ENCODE measurements at places on chromosomes 13 and 19.

- no peak for DNase-seq
These were observed 302.6 kb downstream of the PCDH9 start for GRCh38 chr13:66927562-66927961.

GRCh38 chr13:24173795-24174194, 13.3 kb downstream of the SPATA13 start:
- DNase-seq: no peak

- no peak for DNase-seq
These were observed 39.5 kb downstream of the MPHOSPH8 start for GRCh38 chr13:19672990-19673389.

DNA sequence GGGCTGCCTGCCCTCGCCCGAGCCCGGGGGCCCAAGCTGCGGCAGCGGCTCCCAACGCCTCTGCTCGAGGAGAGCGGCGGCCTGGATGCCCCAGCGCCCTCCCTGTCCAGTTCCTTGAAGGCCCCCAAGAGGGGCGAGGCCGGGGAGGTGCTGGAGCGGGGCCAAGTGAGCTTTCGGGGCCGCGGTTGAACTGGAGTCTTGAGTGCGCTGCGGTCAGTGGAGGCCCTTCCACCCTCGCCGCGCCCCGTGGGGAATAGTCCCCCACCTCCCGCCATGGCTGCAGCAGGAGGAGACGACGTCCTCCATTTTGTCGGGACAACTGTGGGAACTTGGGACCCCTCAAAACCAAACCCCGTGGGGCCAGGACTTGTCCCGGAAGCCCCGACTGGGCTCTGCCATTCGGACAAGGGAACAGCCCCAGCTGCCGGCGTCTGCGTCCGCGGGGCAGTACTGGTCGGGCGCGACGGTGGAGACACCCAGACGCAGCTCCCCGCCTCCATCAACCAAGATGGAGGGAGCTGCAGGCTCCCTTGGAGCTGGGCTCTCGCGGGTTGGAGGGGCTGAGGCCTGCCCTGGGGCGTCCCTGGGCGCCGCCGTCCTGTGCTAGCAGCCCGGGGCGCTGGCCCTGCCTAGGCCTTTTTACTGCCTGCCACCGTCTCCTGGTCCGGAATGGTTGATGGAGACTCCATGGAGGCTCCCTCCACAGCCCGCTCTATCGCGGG, 736 bp upstream of the ZMYM5 start:
- peak; percentile 88 for DNase-seq

DNA sequence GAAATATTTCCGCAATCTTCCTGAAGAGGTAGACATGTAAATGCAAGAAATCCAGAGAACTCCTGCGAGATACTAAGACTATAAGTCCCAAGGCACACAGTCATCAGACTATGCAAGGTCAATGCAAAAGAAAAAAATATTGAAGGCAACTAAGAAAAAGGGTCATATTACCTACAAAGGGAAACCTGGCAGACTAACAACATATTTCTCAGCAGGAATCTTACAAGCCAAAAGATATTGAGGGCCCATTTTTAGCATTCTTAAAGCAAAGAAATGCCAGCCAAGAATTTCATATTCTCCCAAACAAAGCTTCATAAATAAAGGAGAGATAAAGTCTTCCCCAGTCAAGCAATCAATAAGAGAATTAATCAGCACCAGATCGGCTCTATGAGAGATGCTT, 298.5 kb upstream of the ATXN8OS start:
- no peak for DNase-seq

DNA sequence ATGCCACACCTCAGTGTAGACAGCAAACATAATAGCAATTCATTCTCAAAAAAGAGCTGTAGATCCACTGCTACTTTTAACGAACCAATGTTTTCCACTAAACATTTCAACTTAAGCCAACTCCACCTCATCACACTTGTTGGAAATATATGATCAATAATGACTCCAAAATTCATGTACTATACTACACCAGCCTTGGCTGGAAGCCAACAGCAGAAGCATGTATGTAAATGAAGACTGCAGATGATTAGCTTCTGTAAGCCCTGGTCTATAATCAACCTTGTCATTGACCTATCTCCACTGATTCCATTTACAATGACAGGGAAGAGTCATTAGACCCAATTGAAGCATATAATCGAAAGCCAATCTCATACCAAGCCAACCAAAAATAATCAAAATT, 71.7 kb downstream of the STK24 start:
- no peak for DNase-seq

DNA sequence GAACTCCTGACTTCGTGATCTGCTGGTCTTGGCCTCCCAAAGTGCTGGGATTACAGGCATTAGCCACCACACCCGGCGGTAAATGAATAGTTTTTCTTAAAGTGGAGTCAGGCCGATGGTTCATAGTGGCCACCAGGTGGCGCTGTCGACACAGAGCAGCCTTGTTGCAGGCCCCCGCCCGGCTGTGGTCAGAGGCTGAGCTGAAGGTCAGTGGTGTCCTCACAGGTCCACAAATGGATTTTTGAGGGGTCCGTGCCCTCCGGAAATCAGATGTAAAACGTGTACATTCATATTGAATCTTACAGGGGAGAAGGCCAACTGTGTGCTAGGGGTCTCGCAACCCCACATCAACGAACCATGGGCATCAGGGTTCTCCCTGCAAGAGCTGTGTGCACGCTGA, 13.4 kb upstream of the WDR18 start:
- DNase-seq: no peak

DNA sequence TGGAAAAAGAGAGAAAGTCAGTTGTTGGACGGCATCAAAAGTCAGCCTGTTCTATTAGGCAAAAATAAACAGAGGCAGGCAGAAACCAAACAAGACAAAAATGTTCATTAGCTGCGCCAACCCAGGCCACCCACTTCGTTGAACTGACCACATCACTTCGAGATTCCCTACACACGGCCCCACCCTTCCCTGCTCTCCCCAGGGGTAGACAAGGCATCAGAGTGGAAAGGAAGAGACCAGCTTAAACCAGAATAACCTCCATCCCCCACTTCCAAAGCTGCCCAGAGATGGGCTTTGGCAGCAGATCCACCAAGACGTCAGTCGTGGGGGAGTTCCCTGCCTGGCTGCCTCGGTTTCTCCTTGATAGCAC, 204.6 kb upstream of the TSHZ3 start:
- DNase-seq: peak; percentile 87

DNA sequence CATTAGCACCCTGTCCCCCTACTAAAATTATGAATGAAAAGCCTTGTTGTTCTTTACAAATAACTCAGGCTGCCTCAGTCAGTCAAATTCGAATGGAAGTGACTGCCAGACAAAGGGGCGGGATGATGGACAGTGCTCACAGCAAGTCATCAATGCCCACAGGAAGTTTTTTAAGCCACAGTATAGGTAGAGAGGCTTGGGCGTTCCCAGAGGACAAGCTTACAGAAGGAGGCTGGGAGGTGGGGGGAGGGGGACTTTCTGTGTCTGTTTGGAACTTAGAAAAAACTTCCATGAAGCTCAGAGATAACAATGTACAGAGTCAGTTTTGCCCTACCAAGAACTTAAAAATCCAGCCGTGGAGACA, 18.5 kb upstream of the SPRY2 start:
- no peak for DNase-seq

DNA sequence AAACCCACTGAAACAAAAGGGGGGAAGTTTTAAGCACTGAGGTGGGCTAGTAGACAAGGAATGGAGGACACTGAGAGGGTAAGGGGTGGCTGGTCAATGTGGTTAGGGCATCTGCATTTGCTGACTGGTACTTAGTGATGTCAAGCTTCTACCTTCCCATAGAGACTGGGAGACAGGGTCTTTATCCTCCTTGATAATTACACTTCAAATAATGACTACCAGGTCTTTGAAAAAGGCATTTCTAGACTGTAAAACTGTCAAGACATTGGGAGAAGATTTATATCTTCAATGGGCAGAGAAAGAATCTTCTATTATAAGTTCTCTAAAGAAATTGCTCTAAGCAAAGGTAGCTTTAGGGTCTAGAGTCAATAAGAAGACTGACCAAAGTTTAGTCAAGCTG, 1490.8 kb upstream of the PCDH20 start:
- no peak for DNase-seq

- DNase-seq: peak; percentile 80
These were observed 399 bp upstream of the SPTBN4 start for GRCh38 chr19:40466219-40466984.

DNA sequence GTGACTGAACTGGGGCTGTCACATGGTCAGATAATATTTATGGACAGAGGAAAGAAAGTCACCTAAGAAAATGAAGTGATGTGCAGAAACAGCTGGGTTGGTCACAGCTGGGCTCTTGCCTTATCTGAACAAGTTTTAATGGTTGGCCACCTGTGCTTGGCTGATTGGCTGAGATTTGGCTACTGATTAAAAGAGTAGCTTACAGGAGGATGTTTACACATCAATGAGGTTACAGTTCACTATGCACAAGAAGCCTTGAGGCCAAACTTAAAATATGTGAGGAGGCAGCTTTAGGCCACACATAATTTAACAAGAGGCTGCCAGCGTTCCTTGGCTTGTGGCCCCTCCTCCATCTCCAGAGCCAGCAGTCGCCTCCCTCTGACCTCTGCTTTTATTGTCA, 99.2 kb upstream of the C1QTNF9B start:
- no peak for DNase-seq

DNA sequence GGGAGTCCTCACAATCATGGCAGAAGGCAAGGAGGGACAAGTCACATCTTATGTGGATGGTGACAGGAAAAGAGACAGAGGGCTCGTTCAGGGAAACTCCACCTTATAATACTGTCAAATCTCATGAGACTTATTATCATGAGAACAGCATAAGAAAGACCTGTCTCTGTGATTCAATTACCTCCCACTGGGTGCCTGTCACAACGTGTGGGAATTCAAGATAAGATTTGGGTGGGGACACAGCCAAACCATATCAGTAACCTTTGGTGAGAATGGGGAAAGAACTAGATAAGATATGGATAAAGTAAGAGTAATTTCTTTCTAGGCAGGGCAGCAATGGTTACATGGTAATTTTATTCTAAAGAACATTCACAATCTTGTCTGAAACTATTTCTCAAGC, 344.9 kb upstream of the KLF12 start:
- no peak for DNase-seq

DNA sequence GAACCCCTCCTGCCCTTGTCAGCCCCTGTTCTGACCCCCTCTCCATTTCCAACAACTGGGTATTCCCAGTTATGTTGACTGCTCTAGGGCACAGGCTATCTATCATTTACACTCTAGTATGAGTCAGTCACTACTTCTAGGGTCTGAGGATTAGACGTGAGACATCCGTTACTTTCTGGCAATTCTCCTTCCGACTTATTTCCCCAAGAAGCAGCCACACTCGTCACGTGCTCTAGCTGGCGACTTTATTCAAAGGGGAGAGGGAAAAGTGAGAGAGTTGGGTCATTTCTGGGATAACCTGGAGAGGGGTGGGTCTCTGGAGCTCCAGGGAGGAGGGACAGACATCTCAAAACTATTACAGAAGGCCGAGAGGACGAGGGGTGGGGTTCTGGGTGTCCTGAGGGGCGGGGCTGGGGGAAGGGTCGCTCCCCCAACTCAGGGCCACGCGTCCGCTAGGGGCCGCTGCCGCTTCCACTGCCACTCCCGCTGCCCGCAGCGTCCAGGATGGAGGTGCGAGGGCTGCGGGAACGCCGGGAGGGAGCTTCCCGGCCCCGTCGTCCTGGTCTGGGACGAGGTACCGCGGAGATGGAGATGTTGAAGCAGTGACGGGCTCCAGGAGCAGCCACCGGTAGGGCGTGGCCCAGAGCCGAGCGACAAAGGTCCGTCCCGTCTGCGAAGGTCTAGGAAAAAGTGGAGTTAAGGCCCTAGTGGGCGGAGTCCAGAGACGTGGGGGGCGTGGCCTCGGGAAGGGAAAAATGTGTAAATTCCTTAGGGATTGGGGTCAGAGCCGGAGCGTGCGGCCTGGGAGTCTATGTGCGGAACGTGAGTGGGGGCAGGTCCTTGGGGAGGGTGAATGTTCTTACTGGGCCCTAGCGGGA, 8.9 kb downstream of the RTBDN start:
- DNase-seq: no peak

DNA sequence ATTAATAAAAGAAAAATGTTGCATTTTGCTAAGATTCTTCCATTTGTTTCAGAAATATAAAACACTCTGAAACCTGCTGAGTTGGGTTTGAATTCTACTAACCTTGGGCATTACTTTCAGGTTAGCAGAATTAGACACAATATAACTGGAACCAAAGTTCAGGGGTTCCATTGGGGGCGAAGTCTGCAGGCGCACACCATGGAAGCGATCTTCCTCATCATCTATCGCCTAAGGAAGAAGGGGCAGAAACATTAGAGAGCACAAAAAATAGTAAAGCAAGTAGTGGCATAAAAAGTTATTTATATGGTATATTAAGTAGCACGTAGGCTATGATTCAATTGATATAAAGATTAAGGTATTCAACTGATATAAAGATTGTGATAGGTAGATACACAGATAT, 34.1 kb downstream of the CARD8 start:
- no peak for DNase-seq

GRCh38 chr19:33728141-33728540, 68.5 kb upstream of the KCTD15 start:
- DNase-seq: no peak

DNA sequence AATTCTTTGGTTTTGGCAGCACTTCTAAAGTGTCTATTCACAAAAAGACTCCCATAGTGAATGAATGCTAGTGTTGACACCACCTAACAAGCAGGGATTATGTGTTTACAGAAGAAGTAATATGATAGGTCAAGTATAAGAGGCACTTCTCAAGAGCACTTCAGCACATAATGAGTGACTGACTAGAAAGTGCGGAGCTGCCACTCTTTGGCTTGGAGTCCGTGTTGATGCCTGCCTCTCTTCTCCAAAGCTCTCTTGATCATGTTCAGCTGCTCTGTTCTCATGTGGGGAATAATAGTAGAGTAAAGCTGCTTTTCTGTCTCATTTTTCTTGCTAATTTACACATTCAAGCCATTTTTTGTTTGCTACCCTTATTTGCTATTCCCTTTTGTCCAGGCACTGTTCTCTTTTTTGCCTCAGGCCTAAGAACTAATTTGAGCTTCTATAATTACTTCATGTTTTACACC, 22.7 kb upstream of the MAB21L1 start:
- DNase-seq: no peak

DNA sequence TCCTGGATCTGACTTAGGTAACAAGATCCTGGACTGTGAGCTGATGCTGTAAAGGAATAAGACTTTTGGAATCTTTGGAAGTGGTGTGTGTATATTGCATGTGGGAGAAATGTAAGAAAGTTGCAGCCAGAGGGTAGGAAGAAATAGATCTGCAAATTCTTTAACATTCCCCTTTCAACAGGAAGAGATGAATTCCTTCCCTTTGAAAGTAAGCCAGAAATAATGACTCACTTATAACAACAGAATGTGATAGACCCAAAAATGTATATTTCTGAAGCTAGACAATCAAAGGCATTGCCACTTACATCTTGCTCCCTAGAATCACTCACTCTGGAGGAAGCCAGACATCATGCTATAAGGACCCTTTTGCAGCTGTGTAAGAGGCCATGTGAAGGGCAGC, 9.8 kb upstream of the SIAH3 start:
- DNase-seq: no peak

GRCh38 chr19:32330213-32330857, 15.1 kb upstream of the ZNF507 start:
- DNase-seq: no peak

Data from sciatic nerve (tissue), 2 donors.